Suppressor macrophage treated with lipopolysaccharide for 4 hours (primary cell): ENCODE measurements at places on chromosomes 7 and 10.

- DNase-seq = no peak
Observed at GRCh38 chr10:119526621-119527592, 15.6 kb downstream of the RGS10 start.

DNA sequence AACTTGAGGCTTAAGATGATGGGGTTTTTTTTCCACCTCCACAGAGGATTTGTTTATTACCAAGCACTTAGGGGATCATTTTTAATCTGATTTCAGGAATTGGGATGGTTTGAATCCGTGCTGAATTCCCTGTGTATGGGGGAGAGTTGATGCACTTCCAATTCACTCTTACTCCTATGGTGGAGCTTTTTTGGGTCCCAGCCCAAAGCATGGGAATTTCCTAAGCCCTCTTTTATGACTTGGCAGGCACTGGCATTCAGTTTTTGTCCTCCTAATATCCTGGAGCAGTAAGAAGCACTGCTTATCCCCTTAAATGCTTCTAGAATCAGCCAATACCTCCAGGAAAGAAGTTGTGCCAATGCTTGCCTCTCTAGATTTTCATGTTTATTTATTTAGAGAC, 78.7 kb downstream of the HYCC1 start:
- no peak for DNase-seq

- DNase-seq = no peak
Observed at GRCh38 chr10:43057231-43057711, 19.6 kb upstream of the RET start.

- DNase-seq = no peak
Observed at GRCh38 chr10:65945061-65945460, 980.8 kb upstream of the LRRTM3 start.

- DNase-seq = no peak
Observed at GRCh38 chr7:10677211-10677610, 296.5 kb upstream of the PHF14 start.

- no peak for DNase-seq
Observed at GRCh38 chr10:132520177-132520811, 17.3 kb upstream of the INPP5A start.

DNA sequence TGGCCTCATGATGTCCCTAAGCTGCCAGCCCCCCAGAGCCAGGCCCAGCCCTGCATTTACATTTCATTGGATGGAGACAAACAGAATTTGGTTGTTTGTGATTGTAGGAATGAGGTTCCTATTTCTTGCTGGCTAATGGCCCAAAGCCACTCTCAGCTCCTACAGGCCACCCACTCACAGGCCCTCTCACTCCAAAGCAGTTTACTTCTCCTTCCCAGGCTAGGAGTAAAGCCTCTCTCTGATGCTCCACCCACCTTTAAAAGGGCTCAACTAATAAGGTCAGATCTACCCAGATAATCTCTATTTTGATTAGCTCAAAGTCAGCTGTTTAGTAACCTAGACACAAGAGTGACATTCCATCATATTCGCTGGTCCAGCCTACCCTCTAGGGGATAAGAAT, 11.2 kb upstream of the CUZD1 start:
- peak; percentile 21 for DNase-seq

- no peak for DNase-seq
Observed at GRCh38 chr10:113523071-113523470, 29.8 kb upstream of the HABP2 start.

DNA sequence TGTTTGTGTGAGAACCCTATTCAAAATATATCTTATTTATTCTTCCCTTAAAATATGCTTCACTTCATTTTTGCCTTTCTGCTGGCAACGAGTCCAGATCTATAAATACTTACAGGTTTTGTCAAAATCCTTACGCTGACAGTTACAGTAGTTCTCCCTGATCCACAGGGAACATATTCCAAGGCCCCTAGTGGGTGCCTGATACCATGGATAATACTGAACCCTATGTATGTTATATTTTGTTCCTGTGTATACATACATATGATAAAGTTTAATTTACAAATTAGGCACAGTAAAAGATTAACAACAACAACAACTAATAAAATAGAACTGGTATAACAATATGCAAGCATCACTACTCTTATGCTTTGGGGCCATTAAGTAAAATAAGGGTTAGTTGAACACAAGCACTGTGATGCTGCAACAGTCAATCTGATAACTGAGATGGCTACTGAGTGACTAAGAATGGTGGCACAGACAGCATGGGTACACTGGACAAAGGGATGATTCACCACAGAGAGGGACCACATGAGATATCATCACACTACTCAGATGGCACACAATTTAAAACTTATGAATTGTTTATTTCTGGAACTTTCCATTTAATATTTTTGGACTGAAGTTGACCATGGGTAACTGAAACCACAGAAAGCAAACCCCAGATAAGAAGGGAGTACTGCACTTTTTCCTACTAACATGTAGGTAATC, 29.4 kb upstream of the PCGF5 start:
- peak; percentile 46 for DNase-seq

DNA sequence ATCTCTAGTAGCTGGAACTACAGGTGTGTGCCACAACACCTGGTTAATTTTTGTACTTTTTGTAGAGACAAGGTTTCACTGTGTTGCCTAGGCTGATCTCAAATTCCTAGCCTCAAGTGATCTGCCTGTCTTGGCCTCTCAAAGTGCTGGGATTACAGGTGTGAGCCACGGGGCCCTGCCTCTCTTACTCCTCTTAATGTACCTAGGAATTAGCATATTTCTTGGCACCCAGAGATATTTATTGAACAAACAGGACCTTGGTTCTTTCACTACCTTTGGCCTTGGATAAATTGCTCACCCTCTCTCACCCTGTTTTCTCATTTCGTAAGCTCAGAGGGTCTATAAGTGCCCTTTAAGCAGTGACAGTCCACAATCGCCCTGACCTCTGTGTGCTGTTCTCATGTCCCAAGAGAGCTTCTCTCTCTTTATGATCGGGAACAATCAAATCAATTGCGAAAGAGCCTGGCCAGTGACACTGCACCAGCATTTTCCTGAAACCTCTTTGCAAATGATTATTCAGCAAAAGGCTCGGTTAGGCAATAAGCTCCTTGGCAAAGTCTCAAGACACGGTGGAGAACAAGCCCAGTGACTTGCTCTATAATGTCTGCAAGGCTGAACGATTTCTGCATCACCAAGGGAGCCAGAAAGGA, 117.7 kb downstream of the APBB1IP start:
- peak; percentile 92 for DNase-seq
